ENCODE measurements at places on chromosomes 1 and 21.

GRCh38 chr1:211830055-211830327 is 572 bp downstream of the LPGAT1 start:
- no peak for DNase-seq

- DNase-seq, result no peak
Measured at GRCh38 chr1:175204330-175204729, 11.8 kb upstream of the KIAA0040 start.

GRCh38 chr21:45454926-45455673 is 50.1 kb downstream of the COL18A1 start:
- peak; percentile 52 for DNase-seq

DNA sequence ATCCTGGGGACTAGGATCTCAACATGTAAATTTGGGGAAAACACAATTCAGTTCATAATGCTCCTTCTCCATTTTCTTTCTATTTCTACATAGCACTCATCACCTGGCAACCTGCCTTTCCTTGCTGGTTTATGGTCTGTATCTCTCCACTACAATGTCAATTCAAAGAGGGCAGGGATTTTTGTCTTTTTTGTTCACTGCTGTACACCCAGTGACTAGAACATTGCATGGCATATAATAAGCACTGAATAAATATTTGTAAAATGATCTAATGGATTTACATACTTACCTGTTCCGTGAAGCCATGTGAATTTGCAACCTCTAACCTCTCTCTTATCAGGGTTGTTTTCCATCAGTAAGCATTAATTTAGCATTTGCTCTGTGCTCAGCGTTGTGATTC is 27.4 kb upstream of the TBX15 start:
- DNase-seq, result no peak

DNA sequence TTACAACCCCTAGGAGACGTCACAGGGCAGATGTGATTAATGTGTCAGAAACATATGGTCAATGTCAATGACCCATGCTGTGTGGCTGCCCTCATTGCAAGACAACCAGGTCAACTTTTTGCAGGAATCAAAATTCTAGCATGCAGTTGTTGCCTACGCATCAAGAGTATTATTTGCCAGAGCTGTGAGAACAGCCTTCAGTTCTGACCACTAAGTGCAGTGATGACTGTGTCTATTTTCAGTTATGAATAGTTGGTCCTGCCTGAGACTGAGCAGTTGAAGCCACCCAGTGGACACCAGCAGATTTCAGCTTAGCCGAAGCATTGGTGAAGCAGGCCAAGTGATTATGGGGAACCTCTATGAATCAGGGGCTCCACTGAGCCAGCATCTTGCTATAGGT is 47.3 kb downstream of the LYPLAL1 start:
- no peak for DNase-seq

DNA sequence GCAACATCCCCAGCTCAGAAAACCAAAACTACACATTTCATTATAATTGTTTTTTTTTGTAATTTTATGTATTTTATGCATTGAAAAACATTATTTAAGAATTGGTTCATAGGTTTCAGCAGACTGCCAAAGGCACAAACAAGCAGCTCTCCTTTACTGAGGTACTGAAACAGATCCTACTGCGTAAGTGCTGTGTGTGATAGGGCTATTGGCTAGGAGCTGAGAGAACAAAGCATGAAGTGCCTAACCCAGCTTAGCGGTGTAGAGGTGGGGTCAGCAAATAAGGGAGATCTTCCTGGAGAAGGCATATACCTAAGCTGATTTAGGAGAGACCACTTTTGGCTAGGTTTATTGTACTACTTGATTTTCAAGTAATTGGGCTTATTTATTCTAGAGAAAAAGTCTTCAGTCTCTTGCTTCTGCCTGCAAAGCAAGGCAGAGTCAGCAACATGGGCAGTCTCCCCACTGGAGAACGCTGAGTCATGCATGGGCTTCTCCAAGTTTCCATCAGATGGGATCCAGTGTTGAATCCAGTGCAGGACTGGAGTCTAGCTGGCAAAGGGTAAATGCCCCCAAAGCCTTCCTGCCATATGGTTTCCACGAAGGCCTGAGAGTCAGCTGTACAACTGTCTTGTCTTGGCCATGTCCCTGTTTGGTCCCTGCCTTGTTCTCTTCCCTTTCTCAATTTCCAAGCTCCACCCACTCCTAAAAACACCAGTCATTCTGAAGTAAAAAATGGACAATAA is 18.0 kb upstream of the YTHDF2 start:
- no peak for DNase-seq

DNA sequence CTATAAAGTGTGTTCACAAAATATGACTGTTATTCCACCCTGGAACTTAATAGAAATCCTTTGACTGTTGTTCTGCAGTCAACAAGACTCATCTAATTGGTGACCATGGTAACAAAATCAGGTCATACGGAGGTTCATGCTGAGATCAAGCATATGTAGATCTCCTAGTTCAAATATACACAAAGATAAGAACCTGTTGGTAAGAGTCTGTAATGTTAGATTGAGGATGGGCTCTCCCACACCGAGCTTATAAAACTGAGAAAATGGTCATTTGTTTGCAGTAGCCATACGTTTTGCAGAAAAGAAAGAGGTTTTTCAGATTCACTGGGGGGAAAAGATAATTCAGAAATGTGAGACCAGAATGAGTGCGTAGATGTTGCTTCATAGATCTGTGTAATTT is 468.1 kb downstream of the RPS6KC1 start:
- DNase-seq, result no peak

GRCh38 chr1:212574732-212575131 is 33.8 kb upstream of the ATF3 start:
- no peak for DNase-seq

Data from heart left ventricle (tissue), 16 donors.